ENCODE measurements at places on chromosomes 6 and 20.

- no peak for DNase-seq
Observed at GRCh38 chr6:12605888-12606345, 110.7 kb upstream of the PHACTR1 start.

- DNase-seq: no peak
Observed at GRCh38 chr6:150435832-150436231, 67.0 kb downstream of the IYD start.

GRCh38 chr20:18041462-18041861 is 16.3 kb downstream of the OVOL2 start:
- DNase-seq: no peak

- no peak for DNase-seq
Observed at GRCh38 chr20:48025051-48025515, 239.8 kb upstream of the SULF2 start.

DNA sequence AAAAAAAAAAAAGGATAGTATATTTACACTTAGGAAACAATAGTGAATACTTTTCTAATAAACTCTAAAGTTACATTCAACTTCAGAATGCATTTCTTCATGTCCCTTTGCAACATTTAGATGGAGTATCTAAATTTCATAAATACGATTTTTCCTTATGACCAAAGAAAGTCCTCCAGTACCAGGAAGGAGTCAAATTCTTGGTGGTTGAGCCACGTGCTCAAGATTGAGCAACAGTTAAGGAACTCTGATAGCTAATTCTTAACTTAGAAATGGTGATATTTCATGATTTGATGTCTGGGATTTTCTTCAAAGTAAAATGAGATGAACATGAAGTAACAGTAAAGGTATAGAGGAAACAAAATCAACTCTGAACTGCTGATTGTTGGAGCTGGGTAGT is 92.7 kb downstream of the SASH1 start:
- DNase-seq: no peak

DNA sequence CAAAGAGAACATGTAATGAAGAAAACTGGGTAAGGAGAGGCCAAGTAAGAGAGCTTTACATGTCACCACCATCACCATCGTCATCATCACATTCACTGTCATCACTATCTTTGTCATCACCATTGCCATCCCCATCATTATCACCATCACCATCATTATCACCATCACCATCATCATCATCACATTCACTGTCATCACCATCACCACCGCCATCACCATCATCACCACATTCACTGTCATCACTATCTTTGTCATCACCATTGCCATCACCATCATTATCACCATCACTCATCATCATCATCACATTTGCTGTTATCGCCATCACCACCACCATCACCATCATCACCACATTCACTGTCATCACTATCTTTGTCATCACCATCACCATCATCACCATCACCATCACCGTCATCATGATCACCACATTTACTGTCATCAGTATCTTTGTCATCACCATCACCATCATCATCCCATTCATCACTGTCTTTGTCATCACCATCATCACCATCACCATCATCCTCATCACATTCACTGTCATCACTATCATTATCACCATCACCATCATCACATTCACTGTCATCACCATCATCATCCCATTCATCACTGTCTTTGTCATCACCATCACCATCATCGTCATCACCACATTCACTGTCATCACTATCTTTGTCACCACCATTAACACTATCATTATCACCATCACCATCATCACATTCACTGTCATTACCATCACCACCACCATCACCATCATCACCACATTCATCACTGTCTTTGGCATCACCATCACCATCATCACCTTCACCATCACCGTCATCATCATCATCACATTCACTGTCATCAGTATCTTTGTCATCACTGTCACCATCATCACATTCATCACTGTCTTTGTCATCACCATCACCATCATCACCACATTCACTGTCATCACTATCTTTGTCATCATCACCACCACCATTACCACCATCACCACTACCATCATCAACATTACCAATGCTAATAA is 172.3 kb downstream of the ERMARD start:
- DNase-seq: no peak

All from GM12864 (cell line).